Stimulated activated CD4-positive, alpha-beta T cell treated with anti-CD3 and anti-CD28 coated beads, Interleukin-15, amount 100 ng/mL, for 1 hour (primary cell): ENCODE measurements at places on chromosomes 4 and X.

GRCh38 chrX:105052926-105053325, 167.6 kb downstream of the TEX13A start:
- no peak for DNase-seq

GRCh38 chr4:110949542-110949941, 326.7 kb upstream of the PITX2 start:
- DNase-seq: no peak

GRCh38 chr4:184854673-184855072, 28.9 kb upstream of the ACSL1 start:
- no peak for DNase-seq

- no peak for DNase-seq
These were observed 312.2 kb upstream of the DIAPH2 start for GRCh38 chrX:96372313-96373046.

GRCh38 chrX:23008431-23009099, 8.8 kb downstream of the DDX53 start:
- DNase-seq: no peak

DNA sequence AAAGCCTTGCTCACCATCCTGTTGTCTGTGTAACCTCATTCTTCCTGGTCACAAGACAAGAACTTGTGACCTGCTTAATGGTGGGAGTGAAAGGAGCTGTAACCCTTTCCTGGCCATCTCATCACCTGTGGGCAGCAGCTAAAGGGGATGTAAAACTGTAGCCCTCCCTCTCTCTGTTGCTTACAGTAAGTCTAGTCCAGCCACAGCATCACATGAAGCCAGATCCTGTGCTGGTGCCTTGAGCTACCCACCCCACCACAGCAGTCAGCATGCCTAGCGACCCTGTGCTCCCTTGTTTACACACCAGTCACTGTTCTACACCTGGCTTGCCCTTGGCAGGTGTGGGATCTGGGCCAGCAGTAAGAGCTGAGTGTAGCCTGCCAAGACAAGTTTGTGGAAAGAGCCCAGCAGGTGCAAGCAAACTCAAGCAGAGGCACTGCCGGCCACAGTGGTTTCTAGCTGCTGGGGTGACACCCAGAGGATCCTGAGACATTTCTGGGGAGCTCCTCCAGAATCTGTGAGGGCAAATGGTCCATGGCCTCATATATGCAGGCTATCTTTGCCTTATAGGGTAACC, 41.0 kb downstream of the UGT2B28 start:
- no peak for DNase-seq

DNA sequence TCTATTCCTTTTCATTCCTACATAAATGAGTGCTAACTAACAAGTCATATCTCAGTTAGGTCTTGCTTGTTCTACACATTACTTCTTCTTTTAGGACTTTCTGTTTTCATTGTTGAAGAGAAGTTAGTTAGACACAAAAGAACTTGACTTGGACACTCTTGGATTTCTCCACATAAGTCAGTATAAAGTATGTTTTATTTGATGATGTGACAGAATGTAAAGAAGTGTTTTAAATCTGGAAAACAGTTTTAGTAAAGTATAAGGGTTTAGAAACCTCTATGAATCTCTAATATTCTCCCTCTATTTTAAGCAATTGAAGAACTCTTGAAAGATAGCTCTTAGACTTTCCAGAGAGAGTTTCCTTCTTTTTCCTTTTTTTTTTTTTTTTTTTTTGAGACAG, 38.6 kb upstream of the TMEM33 start:
- DNase-seq: no peak

GRCh38 chrX:129641941-129642340, 12.8 kb downstream of the APLN start:
- DNase-seq: no peak

- DNase-seq: no peak
These were observed 58.7 kb upstream of the KDR start for GRCh38 chr4:55183926-55184599.

DNA sequence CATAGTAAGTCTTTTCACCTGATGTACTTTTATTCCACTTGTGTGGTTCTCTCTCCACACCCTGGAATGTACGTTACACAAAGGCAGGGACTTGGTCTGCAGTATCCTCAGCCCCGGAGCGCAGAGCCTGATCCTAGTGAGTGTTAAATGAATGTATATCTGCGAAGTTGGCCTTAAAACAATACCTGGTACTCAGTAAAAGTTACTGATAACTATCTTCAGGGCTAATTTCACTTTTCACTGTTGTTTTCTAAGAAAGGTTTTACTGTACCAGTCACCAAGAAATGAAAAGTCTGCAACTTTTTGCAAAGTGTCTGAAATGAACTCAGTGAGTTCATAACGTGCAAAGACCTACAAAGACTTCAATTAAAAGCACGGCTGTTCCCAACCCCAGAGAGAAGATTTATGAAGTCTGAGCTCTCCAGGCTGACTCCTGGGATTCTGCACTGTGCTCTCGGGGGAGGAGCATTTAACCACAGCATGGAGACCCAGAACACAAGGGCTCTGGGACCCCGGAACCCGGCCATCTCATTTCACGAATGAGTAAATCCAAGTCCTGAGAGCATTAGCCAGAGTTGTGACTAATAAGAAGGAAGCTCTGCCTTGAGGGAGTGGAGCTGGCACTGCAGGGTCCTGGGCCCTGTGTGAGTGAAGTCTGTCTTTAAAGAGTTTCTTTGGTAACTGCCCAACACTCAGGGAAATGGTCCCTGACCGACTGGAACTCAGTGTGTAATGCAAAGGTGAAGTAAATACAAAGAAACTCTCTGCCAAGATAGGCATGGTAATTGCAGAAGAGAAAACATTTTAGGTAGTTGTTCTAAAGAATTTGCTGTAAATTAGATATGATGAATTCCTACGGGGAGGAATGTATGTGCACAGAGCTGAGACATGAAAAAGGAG, 165.8 kb downstream of the NSUN7 start:
- DNase-seq: no peak

DNA sequence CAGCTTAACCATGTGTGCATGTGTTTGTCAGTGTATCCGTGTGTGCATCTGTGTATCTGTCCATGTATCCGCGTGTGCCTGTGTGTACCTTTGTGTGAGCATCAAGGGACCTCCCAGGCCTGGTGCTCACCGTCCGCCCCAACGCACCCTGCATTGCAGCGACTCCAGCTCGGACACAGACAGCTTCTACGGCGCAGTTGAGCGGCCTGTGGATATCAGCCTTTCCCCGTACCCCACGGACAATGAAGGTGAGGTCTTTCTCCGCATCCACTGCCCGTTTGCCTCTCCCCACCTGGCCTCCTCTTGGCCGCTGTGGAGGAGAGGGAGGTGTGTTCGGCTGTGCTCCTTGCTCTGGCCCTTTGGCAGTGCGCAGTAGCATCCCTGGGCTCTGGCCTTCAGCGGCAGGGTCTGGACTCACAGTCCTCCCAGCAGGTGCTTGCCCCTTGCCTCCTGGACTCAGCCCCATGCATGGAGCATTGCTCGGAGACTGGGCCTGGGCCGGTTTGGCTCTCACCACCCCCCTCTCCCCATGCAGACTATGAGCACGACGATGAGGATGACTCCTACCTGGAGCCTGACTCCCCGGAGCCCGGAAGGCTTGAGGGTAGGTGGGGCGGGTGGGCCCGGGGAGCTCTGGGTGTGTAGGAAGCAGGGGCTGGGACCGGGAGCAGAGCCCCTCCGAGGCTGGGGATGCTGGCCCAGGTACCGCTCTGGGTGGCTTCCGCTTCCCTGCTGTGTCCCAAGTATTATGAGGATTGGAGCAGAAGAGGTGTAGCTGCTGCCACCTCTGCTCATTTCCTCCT, 16.4 kb upstream of the ADD1 start:
- no peak for DNase-seq

- no peak for DNase-seq
These were observed 36.3 kb downstream of the IL21 start for GRCh38 chr4:122584519-122584918.

- DNase-seq: no peak
These were observed 456.4 kb upstream of the HTR2C start for GRCh38 chrX:114127411-114128025.

DNA sequence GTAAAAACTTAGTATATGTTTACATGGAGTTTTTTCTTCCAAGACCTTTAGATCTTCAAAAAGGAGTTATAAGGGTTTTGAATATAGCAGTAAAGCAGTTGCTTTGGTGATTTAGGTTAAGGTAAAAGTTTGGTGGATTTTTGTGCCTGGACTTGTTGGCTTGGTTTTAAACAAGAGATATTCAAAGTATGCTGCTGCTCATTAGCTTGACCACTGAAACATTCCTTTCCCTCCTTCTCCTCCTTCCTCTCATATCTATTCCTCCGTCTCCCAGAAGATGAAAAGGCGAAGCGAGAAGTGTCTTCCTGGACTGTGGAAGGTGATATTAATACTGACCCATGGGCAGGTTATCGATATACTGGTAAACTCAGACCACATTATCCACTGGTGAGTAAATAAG, 38.4 kb downstream of the METAP1 start:
- DNase-seq: no peak

GRCh38 chr4:499567-499966, 557 bp downstream of the PIGG start:
- DNase-seq: no peak
